NCI-H2171 (cell line): ENCODE measurements at places on chromosomes 6 and 20.

DNA sequence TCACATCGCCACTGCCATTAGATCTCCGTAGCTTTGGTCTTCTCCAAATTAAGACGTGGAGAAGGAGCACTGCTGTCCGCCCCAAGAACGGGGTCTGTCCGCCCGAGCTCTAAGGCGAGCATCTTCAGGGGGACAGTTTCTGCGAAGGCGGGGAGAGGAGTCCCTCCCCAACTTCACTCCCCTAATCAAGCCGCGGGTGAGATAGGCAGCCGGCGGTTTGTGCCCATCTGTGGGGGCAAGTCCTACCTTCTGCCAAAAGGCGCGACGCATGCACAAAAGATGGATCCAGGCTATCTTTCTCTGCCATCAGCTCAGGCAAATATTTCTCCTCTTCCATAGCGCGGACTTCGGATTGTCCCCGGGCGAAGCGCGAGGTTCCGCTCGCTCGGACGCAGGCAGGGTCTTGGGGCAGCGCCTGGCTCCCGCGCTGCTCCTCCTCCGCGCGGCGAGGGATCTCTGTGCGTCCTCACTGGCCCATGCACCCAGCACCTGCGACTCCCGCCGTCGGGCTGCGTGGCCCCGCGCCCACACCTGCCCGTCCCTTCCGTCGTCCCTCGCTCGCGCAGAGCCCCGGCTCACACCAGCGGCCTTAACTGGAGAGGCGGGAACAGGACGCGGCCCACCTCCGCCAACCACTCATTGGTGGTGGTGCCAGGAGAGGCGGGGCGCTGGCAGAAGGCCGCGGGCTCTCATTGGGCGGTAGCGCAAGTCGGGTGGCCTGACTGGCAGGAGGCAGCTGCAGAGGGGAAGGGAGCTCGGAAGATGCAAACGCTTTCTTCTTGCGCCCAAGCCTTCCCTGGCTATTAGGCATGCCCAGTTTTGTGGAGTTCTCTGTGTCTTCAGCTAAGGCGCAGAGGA lies at the start of gene KHDRBS2:
Gene KHDRBS2, minus strand, starts transcription at position 614 of the 858 bp plus-strand sequence.
- peak; percentile 17 for DNase-seq

GRCh38 chr6:20875369-20875963 lies 341.2 kb downstream of the CDKAL1 start:
- DNase-seq = peak; percentile 34

DNA sequence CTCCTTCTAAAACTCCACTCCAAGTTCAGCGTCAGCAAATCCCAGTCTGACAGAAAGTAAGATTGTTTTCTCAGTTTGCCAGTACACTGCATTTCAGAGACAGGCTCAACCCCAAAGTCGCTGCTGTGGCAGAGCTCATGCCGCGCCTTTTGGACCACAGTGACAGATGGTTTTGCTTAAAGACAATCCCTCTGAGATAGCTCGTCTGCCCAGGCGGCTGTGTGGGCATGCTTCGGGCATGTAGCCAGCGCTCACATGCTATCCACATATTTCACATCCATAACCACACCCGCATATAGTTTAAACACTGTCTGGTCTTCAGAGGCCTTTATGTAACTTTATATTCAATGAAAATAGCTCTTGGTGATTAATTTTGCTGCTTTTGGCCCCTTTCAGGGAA lies 14.7 kb upstream of the PXDC1 start:
- peak; percentile 92 for DNase-seq

- no peak for DNase-seq
Observed at GRCh38 chr6:35082733-35083403, 58.3 kb downstream of the TCP11 start.

DNA sequence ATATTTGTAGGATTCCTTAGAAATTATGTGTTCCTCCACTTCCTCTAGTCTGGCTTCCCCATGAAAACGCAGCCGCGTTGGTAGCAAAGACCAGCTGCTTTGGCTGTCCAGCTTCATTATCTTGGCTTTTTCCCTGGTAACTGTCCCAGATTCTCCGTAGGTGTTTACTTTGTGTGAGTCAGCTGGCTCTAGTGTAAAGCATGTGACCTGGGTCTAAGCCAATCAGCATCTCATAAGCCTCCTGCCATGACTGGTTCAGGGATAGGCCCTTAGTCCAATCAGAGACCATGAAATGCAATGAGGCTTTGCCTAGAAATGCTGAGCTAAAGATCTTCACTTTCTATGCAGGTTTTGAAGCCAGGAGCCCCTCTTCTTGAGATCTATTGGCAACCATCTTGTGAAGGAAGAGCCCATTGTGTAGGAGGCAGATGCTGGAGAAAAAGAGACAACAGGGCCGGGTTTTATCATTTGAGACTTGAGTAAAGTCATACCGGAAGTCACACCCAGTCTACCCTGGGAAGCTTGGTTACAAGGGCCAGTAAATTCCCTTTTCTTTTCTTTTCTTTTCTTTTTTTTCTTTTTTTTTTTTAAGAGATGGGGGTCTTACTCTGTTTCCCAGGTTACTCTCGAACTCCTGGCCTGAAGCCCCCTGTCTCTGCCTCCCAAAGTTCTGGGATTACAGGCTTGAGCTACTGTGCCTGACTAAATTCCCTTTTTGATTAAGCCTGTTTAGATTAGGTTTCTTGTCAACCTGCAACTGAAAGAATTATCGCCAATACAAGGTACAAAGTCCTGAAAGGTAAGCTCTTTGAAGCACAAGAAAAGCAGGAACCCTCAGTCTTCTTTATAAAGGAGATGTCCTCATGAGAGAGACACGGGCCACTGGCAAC lies 256.5 kb upstream of the RREB1 start:
- no peak for DNase-seq

DNA sequence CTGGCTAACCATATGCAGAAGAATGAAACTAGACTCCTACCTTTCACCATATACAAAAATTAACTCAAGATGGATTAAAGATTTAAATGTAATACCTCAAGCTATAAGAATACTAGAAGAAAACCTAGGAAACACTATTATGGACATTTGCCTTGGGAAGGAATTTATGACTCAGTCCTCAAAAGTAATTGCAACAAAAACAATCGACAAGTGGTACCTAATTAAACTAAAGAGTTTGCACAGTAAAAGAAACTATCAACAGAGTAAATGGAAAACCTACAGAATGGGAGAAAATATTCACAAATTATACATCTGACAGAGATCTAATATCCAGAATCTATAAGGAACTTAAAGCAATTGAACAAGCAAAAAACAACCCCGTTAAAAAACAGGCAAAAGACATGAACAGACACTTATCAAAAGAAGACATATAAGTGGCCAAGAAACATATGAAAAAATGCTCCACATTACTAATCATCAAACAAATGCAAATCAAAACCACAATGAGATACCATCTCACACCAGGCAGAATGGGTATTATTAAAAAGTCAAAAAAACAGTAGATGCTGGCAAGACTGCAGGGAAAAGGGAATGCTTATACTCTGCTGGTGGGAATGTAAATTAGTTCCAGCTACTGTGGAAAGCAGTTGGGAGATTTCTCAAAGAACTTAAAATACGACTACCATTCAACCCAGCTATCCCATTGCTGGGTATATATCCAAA lies 31.9 kb downstream of the RALGAPB start:
- DNase-seq = no peak

- DNase-seq = no peak
Observed at GRCh38 chr6:55886185-55886836, 10.9 kb upstream of the BMP5 start.

DNA sequence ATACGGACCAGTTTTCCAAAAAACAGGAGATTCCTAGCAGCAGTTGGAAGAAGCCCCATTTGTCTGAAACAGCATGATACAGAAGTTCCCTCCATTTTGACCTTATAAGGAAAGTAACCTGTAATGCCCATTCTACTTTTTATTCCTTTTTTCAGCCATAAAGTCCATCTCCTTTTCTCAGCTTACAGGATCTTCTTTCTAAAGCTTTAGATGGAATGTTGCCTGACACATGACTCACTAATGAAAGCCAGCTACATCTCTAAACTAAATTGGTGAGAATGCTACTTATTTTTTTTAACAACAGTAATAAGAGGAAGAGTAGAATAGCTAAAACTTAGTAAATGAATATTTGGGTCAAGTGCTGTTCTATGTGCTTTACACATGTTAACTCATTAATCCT lies 234.1 kb downstream of the CDH26 start:
- no peak for DNase-seq

DNA sequence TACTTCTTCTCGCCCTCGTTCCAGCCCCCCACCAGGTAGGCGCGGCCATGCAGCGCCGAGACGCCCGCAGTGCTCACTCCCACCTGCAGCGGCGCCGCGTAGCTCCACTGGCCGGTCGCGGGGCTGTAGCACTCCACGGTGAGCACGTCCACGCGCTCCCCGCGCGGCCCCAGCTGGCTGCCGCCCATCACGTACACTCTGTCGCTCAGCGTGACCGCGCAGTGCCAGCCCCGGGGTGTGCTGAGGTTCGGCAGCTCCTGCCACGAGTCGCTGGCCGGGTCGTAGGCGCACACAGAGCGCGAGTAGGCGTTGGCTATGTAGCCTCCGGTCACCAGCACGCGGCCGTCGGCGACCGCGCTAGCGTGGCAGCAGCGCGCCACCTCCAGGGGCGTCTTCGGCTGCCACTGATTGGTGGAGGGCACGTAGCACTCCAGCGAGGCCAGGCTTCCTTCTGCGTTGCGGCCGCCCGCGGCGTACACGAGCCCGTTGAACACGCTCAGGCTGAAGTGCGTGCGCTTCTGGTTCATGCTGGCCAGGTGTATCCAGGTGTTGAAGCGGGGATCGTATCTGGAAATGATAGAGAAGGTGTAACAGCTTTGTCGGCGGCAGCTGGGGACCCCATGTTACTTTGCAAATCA lies 13.7 kb downstream of the KLHL31 start:
- DNase-seq = peak; percentile 75

DNA sequence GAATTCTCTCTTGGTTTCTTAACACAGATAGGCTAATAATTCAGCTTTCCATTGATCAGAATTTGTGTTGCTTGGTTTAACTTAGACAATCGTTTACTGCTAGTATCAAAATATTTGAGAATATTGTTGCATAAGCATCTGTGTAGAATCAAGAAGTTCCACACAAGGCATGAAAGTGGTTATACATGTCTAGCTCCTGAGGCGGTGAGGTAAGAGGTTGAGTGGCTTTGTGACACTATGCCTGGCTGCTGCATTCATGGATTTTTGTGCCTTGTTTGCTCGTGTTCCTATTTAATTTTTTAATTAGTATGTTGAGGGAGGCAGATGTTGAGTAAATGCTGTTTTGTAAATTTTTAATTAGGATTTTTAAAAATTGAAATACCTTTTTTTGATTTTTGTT lies 10.2 kb downstream of the PKIB start:
- DNase-seq = no peak

GRCh38 chr6:1865585-1865984 lies 255.9 kb downstream of the FOXC1 start:
- DNase-seq = no peak

DNA sequence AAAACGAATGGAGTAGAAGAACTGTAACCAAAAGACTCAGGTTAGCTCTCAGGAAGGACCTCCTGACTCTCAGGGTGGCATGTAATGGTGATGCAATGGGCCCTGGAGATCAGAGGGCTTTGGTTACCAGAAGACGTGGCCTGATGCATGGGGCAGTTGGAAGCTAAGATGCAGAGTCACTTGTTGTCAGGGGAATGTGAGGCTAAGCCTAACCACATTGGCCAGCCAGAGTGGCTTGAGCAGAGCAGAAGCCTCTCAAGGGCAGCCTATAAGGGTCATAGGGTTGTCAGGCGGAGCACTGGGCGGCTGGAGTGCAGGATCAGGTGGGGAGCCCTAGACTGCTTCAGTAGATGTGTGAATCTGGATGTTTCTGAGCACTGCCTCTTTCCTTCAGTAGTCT lies 5.9 kb downstream of the CNBD2 start:
- no peak for DNase-seq

GRCh38 chr20:32906200-32906599 lies 47.5 kb downstream of the EFCAB8 start:
- DNase-seq = peak; percentile 86

GRCh38 chr20:19654921-19655320 lies 103.1 kb upstream of the RIN2 start:
- DNase-seq = no peak

GRCh38 chr20:50312002-50312681 lies 121.5 kb downstream of the CEBPB start:
- DNase-seq = no peak

- no peak for DNase-seq
Observed at GRCh38 chr6:16871047-16871446, 109.8 kb upstream of the ATXN1 start.

GRCh38 chr6:147954938-147955337 lies 387.7 kb upstream of the SASH1 start:
- no peak for DNase-seq

DNA sequence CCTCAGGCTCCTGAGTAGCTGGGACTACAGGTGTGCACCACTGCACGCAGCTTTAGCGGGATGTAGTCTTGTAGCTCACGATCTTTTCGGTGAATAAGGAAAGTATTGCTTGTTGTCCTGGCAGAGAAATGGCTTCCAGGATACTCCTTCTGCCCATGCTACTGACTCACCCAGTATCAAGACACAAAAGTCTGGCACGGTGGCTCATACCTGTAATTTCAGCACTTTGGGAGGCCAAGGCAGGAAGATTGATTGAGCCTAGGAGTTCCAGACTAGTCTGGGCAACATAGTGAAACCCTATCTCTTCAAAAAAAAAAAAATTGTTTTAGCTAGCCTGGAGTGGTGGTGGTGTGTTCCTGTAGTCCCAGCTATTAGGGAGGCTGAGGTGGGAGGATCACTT lies 40.9 kb upstream of the B4GALT5 start:
- DNase-seq = no peak

GRCh38 chr6:152100183-152100618 lies 292.7 kb downstream of the ESR1 start:
- DNase-seq = peak; percentile 9

- no peak for DNase-seq
Observed at GRCh38 chr6:167481307-167481926, 156.5 kb downstream of the TTLL2 start.
